ENCODE measurements at places on chromosomes 12 and 14.

DNA sequence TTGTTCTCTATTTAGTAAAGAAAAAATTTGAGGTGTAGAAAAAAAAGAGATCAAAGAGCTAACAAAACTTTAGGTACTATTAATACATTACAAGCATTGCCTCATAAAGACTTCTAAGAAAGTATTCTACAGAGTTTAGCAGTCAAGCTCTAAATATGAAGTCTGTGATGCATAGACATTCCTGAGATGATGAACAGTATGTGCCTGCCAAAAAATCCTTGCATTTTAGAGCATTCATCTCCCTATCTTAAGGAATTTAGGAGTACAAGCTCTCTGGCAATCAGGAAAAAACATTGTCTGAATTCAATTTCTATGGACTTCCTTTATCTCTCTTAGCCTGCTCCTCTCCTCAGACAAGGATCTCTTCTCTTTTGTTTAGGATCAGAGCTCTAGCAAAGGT is 202.6 kb upstream of the LRFN5 start:
- DNase-seq: no peak

DNA sequence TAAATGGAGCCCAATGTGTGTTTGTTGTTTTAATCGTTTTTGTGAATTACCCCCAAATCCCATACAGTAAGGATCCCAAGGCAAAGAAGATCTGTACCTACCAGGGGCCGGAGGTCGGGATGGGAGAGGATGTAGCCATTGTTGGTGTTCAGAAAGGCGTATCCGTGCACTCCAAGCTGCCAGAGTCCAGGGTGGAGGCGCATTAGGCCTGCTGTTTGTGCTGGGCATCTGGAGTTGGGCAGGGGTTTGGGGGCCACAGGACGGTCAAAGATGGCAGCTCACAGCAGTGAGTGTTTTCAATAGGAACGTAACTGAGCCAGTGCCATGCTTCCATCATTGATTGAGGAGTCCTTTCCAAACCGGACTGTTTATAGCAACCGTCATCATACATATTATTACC is 40.2 kb downstream of the CACNA2D4 start:
- no peak for DNase-seq

DNA sequence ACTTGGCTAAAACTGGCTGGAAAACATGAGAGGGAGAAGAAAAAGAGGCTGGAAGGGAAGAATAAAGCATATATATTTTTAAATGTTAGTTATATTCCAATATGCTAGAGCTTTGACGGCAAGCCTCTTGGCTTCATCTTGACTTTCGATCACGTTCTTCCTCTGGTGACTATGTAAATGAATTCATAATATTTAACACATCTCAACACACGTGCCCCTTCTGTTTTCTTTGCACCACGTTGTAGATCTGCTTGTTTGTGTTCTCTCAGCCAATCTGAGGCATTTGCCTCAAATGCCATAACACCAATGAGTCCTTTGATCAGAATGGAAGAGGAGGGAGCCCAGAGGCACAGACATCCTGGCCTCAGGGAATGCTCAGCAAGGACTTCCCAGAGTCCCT is 45.4 kb upstream of the TRIM9 start:
- no peak for DNase-seq

GRCh38 chr12:52980096-52980649 is 26.1 kb upstream of the EIF4B start:
- DNase-seq: no peak

GRCh38 chr12:69688471-69689427 is 10.4 kb downstream of the BEST3 start:
- no peak for DNase-seq

Data from urinary bladder (tissue), 4 donors.